ENCODE measurements at places on chromosomes 3 and 15.
A peak's percentile ranks its signal among the peaks of the same experiment; 100 is the strongest.

DNA sequence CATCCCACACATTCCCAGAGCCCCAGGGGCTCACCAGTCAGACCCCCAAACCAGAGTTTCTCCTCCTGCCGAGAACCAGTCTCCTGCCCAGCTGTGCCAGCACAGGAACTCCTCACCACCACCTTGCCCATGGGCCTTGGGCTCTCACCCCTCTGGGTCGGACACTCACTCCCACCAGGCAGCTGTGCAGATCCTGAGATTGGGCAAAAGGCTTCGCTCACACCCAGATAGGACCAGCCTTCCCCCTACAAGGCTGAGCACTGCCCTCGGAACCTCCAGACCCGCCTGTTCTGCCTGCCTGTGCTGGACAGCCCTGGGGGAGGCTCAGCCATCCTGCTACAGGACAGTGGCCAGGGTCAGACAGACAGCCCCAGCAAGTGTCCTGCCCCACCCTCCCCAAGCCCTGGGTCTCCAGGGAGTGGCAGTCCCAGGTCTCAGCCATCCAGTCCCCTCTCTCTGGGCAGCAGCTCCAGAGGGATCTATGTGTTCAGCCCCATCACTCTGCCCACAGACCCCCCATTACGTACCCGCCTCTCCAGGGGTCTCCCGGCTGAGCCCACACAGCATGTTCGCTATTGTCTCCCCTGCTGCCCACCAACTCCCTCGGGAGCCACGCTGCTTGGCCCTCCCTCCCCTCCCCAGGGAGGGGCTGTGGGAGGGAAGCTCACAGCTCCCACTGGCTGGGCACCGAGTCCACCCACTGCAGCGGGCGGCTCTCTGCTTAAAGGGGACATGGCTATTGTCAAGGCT lies at the start of gene GRIP2:
Gene GRIP2 (minus strand): TSS at position 601 of the 750 bp plus-strand sequence. CDS start 34 bp downstream, at position 567.
- DNase-seq, result no peak

DNA sequence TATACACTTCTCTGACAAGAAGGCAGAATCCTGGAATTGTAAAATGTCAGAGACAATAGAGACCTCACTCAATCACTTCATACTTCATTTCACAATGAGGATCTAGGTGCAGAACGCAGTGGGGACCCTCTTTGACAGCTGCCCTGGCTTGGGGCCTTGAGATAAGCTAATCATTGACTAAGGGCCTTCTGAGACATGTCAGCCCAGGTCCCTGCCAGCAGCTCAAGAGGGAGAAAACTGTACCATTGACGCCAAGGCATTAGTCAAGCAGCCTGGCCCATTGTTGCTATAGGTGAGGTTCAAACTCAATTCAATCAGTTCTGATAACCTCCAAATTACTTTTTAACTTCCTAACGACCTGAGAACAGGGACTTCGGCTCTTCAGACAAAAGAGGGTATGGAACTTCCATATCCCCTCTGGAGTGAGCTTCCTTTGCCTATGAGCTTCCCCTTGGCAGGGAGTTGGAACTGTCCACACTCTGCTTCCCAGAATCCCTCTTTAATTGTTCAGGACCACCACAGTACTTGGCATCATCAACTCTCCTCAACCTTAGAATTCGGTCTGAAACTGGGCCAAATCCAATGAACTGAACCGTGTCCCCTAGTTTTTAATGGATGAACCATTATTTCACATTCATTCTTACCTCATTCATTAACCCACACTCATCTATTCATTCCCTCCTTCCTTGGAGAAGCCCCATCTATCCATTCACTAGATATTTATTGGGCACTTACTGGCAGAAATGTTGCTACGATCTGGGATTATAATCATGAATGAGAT lies 1.5 kb upstream of the CYP8B1 start:
- DNase-seq, result no peak

DNA sequence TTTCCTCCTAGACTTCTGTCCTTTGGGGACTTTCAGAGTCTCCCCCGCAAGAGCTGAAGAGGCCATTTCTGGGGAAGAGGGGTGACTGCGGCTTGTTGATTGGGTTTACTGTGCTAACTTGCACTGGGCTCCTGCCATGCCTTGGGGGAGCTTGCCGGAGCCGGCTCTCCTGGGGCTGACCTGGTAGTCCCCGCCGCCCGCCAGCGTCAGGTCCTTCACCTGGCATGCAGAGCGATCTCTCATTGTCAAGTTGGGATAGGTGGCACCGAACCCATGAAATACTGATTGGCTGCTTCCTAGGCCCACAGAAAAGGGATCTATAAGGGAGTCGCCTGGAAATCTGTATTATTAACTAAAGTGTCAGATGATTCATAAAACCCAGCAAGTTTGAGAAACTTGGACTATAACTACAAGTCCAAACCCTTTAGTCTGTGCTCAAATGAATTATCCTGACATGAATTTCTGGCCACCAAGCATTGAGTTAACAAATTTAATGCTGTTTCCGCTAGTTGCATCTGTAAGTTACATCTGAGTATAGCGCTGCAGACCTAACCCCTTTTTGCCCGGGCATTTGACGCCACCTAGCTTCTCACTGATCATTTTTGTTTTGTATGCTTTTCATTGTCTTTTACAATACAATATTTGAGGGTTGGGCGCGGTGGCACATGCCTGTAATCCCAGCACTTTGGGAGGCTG lies 607 bp upstream of the IMP3 start:
- DNase-seq, result no peak

DNA sequence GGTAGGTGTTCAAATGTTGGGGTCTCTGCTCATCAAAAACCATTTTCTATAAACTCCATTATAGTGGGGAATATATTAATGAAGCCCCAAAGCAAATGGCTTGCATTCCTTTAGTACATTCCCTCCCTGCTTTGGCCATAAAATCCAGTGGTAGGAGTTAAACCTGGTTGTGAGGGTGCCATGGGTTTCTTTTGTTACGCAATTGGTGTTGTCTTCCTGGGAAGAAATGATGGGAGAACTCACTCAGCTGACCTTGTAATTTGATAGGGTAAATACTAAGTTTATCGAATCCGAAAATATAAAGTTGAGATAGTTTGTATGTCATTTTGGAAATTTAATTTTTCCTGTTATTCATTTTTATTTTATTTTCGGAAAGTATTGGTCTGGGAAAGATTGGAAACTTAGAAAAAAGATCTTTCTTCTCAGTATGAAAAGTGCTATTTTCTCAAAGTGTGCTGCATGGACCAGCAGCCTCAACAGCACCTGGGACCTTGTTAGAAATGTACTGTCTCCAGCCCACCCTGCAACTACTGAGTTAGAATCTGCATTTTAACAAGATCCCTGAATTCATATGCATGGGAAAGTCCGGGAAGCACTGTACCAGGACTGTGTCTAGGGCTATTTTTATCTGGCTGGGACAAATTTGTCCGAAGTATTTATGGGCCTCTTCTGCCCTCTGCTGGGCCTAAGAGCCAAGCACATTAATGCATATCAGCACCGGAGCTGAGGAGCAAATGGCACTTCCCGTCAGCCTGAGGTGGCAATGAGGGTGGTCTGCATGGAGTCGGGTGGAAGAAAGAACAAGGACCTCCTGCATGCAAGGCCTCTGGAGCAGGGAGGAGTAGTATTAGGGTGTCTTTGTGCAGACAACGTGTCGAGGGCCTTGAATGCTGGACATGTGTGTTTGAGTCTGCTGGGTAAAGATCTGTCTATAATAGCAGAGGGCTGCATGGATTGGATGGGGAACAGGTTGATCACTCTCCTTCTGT lies 54.7 kb downstream of the FAM81A start:
- DNase-seq, result peak; percentile 30

GRCh38 chr3:46509661-46510187 lies 11.9 kb downstream of the RTP3 start:
- DNase-seq, result no peak

- DNase-seq, result no peak
Measured at GRCh38 chr3:169953462-169954141, 13.0 kb upstream of the SEC62 start.

DNA sequence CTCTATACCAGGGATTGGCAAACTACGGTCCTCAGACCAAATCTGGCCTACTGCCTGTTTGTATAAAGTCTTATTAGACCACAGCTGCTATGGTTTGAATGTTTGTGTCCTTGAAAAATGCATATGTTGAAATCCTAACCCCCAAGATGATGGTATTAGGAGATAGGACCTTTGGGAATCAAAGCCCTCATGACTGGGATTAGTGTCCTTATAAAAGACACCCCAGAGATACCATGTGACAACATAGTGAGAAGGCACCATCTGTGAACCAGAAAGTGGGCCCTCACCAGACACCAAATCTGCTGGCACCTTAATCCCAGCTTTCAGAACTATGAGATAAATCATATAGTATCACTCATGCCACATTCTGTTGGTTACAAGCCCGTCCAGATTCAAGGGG lies 7.4 kb downstream of the HMCES start:
- DNase-seq, result no peak

- DNase-seq, result no peak
Measured at GRCh38 chr3:188397766-188398705, 244.1 kb downstream of the LPP start.

- peak; percentile 22 for DNase-seq
Measured at GRCh38 chr3:33277193-33277882, at the start of gene FBXL2. TSS of gene FBXL2 (plus strand) at chr3:33277442. CDS start at chr3:33277513, 71 bp downstream.

DNA sequence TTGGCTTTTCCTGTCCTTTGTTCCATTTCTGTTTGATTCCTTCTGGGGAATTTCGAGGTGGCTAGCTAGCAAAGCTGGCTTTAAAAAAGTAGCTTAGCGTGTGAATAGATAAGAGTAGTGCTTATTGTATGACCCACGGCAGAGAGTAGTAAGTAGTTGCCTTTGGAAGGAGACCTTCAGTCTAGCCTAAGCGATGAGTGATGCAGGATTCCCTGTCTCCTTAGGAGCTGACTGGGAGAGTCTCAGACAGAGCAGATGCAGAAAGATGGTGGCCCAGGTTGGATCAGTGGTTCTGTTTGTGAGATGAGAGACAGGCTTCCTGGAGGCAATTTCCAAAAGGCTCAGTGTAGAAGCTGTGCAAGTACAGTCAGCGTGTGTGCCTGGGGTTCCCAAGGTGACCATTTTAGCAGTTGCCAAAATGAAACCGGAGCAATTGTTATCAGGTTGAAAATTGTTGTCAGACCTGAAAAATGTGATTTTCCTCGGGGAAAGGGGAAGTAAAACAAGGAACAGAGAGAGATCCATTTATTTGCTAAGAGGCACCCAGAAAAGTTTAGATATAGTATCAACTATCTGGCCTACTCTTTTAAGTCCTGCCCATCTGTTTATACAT lies 681 bp upstream of the IL5RA start:
- DNase-seq, result no peak

GRCh38 chr3:71131375-71132314 lies 451.9 kb downstream of the FOXP1 start:
- no peak for DNase-seq

DNA sequence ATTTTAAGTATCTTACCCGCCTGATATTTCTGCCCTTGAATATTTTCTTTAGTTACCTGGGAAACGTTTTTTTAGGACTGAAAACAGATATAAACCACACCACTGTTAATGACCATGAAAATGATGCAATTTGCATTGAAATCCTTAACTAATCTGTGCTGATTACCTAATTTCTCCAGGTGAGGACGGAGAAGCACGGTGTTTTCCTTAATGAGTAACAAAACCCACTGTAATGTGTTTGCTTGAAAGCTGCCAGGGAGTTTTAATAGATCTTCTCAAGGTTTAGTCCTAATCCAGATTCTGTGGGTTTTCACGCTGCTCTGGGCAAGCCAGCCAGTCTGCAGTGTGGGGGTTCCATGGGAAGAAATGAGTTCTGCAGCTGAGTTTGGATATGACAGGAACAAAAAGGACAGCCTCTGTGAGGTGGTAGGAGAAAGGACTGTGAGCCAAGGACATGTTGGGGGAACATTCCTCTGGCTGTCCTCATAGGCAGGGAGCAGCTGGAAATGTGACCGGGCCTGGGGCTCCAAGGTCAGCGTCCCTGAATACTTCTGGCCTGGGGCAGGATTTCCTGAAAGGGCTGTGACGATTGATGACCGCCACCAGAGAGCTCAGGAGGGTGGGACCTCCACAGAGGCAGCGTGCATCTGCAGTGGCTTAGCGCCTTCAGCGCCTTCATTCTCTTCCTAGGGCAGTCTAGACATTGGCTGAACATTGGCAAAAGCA lies 18.6 kb downstream of the THSD4 start:
- DNase-seq, result no peak

- DNase-seq, result no peak
Measured at GRCh38 chr3:160773722-160774121, 17.7 kb downstream of the PPM1L start.

DNA sequence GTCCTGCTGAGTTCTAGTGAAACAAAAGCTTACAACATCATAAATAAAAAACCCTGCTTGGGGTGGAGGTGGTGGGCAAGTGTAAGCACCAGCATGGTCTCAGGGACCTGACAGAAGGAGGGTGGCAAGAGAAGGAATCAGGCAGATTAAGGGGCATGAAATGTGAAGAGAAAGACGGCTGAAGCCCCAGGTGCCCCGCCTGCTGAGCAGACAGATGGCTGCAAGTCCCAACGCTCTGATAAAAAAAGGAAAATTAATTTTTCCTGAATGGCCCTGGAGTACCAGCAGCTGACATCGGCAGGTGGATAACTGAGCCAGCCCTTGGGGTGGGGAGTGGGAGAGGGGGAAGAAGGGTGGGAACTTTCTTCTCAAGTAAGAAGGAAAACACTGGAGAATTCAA lies 137.9 kb downstream of the XXYLT1 start:
- DNase-seq, result no peak

DNA sequence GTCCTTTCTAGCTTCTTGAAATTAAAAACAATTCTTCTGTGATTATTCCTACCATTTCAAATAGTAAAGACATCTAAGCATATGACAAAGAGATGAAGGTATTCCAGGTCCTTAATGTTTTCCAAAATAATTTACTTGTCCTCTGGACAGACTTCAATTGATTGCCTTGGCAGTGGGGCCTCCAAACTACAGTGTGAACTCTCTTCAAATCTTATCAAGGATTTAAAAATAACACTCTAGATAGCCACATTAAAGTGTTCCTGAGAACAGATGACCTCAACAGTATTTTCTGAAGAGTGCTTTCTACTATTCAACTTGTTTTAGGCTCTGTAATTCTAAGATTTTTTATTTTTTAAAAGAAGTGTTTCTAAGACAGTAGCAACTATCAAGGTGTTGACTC lies 7.9 kb upstream of the MLF1 start:
- DNase-seq, result no peak

DNA sequence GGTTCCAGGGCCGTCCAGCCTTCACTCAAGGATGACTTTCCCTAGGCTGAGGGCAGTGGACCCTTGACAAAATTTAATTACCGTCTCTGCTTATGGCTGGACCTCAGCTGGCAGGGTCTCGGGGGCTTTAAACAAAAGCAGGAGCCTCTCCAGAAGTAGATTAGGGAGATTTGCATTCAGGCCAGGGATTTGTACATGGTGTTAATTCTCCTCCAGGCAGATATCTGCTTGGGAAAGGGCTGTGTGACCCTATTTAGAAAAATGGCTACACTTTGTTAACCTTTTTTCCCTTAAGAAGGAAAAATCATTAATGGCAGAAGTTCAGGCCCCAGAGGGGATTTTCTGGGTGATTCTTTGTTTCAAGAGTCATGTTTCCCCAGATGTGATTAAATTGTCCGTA lies 329.1 kb upstream of the C2CD4B start:
- no peak for DNase-seq

- DNase-seq, result no peak
Measured at GRCh38 chr3:189222927-189223636, 51.3 kb downstream of the TPRG1 start.

GRCh38 chr3:50408443-50408944 lies 49.2 kb upstream of the TMEM115 start:
- no peak for DNase-seq

GRCh38 chr3:143436231-143436930 lies 316.8 kb downstream of the CHST2 start:
- no peak for DNase-seq

All from C1 segment of cervical spinal cord (tissue), 14 donors.